Mesothelial cell of epicardium (in vitro differentiated cells): ENCODE measurements at places on chromosomes 6 and 20. TPM values are rescaled to one million over a fixed set of nuclear protein-coding genes. Genes with fewer than 3 reads are reported as not detected.
A peak's percentile ranks its signal among the peaks of the same experiment; 100 is the strongest.

Gene SLC12A5
- 6.9 to 9.1 TPM (median 7.7 TPM) in 3 replicates for total RNA-seq

DNA sequence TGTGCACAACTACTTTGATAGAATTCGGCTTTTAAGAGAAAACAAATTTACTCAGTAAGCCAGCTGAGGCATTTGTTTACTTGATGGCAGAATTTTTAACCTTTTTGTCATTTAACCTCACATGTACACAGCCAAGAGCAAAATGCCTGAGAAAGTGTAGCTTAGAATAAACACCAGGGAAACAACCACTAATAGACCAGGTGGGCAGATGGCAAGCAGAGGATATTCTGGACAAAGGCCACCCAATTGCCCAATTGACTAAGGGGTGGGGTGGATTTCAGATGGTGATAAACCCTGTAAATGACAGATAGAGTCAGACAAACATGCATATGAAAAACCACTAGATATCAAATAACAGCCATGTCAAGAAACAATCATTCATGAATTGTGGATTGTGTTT lies 190.7 kb upstream of the FBXL4 start:
- no peaks in the 10 kb centered on the region for H3K27me3 ChIP-seq
- H3K4me3 ChIP-seq, result no peak overlapping the region
- no peak for DNase-seq
- H3K36me3 ChIP-seq, result no peaks in the 10 kb centered on the region

Gene GJA10
- not detected in 3 replicates for total RNA-seq

- no peak overlapping the region for H3K27ac ChIP-seq
- H3K4me3 ChIP-seq, result no peak overlapping the region
- no peak for DNase-seq
These were observed 61.8 kb upstream of the MLN start for GRCh38 chr6:33865478-33866077.

DNA sequence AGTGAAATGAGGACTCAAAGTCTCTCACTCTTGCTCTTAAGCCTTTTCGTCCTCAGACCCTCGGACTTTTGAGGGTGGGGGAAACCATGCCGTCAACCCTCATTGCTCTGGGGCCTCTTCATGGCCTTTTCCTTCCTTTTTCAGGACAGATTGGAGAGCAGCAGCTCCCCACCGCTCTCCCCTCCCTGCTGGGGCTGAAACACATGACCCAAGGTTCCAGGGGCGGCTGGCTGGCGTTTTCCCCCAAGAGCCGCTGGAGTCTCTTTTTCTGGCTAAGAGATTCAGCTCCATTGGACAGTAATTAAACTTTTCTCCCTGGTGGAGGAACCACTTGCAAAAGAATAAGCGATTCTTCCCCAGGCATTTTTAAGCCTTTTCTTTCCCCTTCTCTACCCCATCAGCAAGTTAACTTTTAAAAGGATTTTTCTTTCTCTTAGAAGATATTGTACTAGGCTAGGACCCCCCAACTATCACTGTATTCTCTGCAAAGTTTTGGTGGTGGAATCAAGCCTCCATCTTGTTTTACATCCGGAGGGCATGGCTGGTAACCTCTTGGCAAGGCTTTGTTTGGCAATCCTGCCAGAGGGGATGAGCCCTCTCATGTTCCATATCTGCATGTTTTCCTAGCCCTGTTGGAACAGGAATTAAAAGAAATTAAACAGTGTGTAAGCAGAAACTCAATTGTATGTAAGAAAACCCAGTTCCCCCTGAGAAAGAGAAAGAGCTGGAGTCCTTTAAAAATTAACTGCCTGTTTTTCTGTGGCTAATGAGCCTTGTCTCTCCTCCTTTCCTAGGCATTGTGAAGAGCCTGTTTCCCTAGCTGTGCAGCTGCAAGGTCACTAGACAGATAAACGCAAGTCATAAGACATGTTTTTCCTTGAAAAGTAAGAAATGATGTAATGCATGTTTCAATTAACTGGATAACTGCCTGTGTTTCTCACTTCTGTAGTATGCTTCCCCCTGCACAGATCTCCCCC lies 100.8 kb upstream of the GPR6 start:
- peak overlapping the region; percentile 76 for H3K27ac ChIP-seq
- peaks cover 49% of the 10 kb centered on the region for H3K4me1 ChIP-seq
- H3K36me3 ChIP-seq, result peaks cover 4% of the 10 kb centered on the region
- no peak for DNase-seq

GRCh38 chr20:22776369-22776768 lies 192.0 kb upstream of the FOXA2 start:
- DNase-seq, result no peak
- H3K36me3 ChIP-seq, result no peaks in the 10 kb centered on the region
- H3K4me1 ChIP-seq, result peaks cover 5% of the 10 kb centered on the region
- no peak overlapping the region for H3K4me3 ChIP-seq

- peaks cover 11% of the 10 kb centered on the region for H3K4me1 ChIP-seq
- no peaks in the 10 kb centered on the region for H3K36me3 ChIP-seq
- H3K27me3 ChIP-seq, result peaks cover 42% of the 10 kb centered on the region
- no peak overlapping the region for H3K4me3 ChIP-seq
These were observed 105.1 kb downstream of the EDN3 start for GRCh38 chr20:59405226-59406200.

DNA sequence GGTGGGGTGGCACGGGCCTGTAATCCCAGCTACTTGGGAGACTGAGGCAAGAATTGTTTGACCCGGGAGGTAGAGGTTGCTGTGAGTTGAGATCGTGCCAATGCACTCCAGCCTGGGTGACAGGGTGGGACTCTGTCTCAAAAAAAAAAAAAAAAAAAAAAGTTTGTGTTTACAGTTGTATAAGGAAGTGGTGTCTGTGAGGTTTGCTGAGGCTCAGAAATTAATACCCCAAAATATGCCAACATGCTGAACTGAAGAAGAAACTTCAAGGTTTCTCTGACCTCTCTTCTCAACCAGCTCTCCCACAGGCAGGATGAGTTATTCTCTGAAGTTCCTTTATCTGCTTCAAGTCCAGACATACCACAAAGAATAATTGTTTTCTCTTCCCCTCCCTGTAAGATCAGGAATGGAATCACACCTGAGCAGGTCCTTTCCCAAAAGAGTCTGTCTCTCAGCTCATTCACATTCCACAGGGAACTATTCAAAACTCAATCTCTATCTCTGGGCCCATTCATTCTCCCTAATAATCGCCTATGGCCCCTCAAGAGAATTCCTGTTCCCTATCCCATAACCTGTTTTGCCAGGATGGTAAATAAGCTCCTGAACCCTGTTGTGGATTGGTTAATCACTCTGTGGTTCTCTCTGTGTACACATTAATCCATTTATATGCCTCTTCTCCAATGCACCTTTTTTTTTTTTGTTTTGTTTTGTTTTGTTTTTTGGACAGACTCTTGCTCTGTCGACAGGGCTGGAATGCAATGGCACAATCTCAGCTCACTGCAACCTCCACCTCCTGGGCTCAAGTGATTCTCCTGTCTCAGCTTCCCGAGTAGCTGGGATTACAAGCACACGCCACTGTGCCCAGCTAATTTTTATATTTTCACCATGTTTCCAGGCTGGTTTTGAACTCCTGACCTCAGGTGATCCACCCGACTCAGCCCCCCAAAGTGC lies 17.4 kb upstream of the KIFC1 start:
- H3K27me3 ChIP-seq, result no peaks in the 10 kb centered on the region
- H3K27ac ChIP-seq, result peak overlapping the region; percentile 87
- no peaks in the 10 kb centered on the region for H3K36me3 ChIP-seq

Gene WFDC10B
- total RNA-seq, result not detected in 3 replicates

DNA sequence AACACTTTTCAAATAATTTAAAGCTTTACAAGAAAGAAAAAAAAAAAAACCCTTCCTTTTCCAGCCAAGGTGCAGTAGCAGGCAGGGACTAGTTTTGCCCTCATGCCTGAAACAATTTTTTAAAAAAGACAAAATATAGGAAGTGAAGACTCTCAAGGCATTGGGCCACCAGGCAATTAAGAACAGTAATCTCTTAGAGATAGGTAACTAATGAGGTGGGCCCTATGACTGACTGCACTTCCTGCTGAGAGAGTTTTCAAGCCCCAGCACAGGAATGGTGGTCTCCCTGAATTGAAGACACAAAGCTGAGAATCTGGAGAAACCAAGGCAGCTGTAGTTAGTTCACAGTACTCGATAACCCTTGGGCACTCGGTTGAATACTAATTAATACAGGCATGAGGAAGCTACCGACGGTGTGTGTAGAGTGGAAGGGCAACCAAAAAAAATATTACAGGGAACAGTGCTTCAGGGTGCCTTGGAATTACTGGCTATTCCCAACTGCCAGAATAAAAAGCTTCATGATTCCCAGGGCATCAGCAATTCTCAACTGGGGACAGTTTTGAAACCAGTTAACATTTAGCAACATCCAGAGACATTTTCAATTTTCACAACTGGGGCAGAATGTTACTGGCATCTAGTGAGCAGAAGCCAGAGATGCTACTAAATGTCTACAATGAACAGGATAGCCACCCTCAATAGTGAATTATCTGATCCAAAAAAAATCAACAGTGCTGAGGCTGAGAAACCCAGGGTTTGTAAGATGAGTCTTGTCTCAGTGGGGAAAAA lies 36.0 kb upstream of the PLN start:
- DNase-seq, result no peak
- no peaks in the 10 kb centered on the region for H3K27me3 ChIP-seq
- H3K4me3 ChIP-seq, result no peak overlapping the region
- H3K27ac ChIP-seq, result no peak overlapping the region
- peaks cover 5% of the 10 kb centered on the region for H3K4me1 ChIP-seq
- peaks cover 7% of the 10 kb centered on the region for H3K36me3 ChIP-seq

- H3K4me1 ChIP-seq, result no peaks in the 10 kb centered on the region
- no peaks in the 10 kb centered on the region for H3K36me3 ChIP-seq
These were observed 35.8 kb upstream of the NOP56 start for GRCh38 chr20:2616634-2617033.

Gene EPPIN
- total RNA-seq, result not detected in 3 replicates

GRCh38 chr6:119541132-119541905 lies 191.8 kb upstream of the MAN1A1 start:
- no peak for DNase-seq
- H3K4me1 ChIP-seq, result peaks cover 14% of the 10 kb centered on the region
- H3K27ac ChIP-seq, result peak overlapping the region; percentile 14
- H3K36me3 ChIP-seq, result no peaks in the 10 kb centered on the region

Gene TRAPPC3L
- 1.7 to 2.3 TPM (median 2.1 TPM) in 3 replicates for total RNA-seq

DNA sequence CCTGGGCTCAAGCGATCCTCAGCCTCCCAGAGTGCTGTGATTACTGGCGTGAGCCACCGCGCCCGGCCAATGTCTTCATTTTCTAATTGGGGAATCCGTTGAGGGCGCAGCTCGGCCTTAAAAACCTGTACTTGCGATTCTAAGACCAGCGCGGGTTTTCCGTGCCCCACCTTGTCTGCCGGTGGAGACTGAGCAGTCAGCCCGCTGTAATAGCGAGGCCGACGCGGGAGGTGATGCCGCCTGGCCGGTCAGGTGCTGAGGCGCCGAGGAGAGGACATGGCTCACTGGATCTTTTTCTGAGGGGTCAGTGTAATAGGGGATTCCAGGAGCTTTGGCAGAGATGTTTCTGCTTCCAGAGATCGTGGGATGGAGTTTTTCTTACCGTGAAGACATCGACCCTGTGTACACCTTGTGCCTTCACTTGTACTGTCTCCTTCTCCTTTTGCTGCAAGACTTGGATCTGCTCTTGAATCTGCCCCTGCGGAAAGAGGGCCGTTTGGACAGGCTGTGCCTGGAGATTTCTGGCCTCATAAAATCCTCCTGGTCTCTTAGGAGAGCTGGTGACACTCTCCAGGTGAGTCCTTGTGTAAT lies 1.5 kb downstream of the TRIM31 start:
- no peak for DNase-seq
- peaks cover 85% of the 10 kb centered on the region for H3K27me3 ChIP-seq

Gene CTAGE9
- total RNA-seq, result 0.16 TPM in 1 of 3 replicates, not detected in the others

Gene PKIB
- 44.7 to 49.0 TPM (median 48.9 TPM) in 3 replicates for total RNA-seq

GRCh38 chr6:45587229-45588060 lies 209.7 kb upstream of the SUPT3H start:
- H3K27ac ChIP-seq, result no peak overlapping the region
- no peak overlapping the region for H3K4me3 ChIP-seq
- DNase-seq, result no peak
- H3K36me3 ChIP-seq, result no peaks in the 10 kb centered on the region
- H3K27me3 ChIP-seq, result peaks cover 20% of the 10 kb centered on the region

Gene CRISP2
- not detected in 3 replicates for total RNA-seq

Gene TINAG
- not detected in 3 replicates for total RNA-seq

- no peaks in the 10 kb centered on the region for H3K27me3 ChIP-seq
- peaks cover 14% of the 10 kb centered on the region for H3K4me1 ChIP-seq
- H3K4me3 ChIP-seq, result no peak overlapping the region
- DNase-seq, result no peak
These were observed 16.2 kb downstream of the TMEM30A start for GRCh38 chr6:75268121-75268987.

- no peak overlapping the region for H3K27ac ChIP-seq
- DNase-seq, result no peak
- no peaks in the 10 kb centered on the region for H3K36me3 ChIP-seq
- no peak overlapping the region for H3K4me3 ChIP-seq
- H3K27me3 ChIP-seq, result peaks cover 3% of the 10 kb centered on the region
- peaks cover 5% of the 10 kb centered on the region for H3K4me1 ChIP-seq
These were observed 159.7 kb downstream of the GMDS start for GRCh38 chr6:2085657-2086056.

- peaks cover 12% of the 10 kb centered on the region for H3K4me1 ChIP-seq
- H3K4me3 ChIP-seq, result peak overlapping the region; percentile 63
- H3K27ac ChIP-seq, result no peak overlapping the region
- DNase-seq, result no peak
- H3K36me3 ChIP-seq, result peaks cover 17% of the 10 kb centered on the region
These were observed 3.7 kb upstream of the DBNDD2 start for GRCh38 chr20:45404438-45404837.

DNA sequence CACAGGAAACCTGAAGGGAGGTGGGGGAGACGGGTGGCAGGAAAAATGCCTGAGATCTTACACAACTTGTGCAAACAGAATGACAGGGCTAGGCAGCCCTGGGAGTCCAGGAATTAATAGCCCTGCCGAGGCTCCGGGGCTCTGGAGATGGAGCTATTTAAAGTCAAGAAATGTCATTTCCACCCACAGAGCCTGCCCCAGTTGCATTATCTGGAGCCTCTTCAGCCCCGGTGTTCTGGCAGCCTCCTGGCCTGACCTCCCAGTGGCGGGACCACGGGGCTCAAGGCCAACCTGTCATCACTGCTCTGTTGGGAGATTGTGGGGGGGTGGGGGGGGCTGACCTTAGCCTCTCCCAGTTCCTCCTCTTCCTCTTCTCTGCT lies 28.5 kb upstream of the SCUBE3 start:
- no peaks in the 10 kb centered on the region for H3K36me3 ChIP-seq
- DNase-seq, result no peak
- H3K27ac ChIP-seq, result peak overlapping the region; percentile 64
- no peaks in the 10 kb centered on the region for H3K27me3 ChIP-seq

Gene RBBP8NL
- total RNA-seq, result 12.3 to 13.5 TPM (median 12.6 TPM) in 3 replicates

DNA sequence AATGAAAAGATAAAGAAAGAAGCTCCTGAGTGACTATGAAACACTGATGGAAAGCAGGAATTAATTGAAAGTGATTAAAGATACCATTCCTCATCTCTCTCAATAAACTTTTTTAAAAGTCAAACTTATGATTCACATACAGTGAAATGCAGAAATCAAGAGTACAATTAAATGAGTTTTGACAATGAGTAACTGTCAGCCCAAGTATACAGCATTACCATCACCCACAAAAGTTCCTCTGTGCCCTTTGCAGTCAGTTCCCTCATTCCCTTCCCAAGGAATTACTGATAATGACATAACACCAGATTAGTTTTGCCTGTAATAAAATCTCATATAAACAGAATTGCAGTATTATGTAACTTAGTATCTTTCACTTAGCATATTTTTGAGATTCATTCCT lies 44.5 kb downstream of the ATG5 start:
- no peak overlapping the region for H3K4me3 ChIP-seq
- no peaks in the 10 kb centered on the region for H3K27me3 ChIP-seq
- H3K27ac ChIP-seq, result no peak overlapping the region
- H3K36me3 ChIP-seq, result peaks cover 23% of the 10 kb centered on the region

- peaks cover 44% of the 10 kb centered on the region for H3K36me3 ChIP-seq
- H3K27ac ChIP-seq, result peak overlapping the region; percentile 80
- DNase-seq, result no peak
- no peaks in the 10 kb centered on the region for H3K27me3 ChIP-seq
- H3K4me1 ChIP-seq, result peaks cover 16% of the 10 kb centered on the region
- no peak overlapping the region for H3K4me3 ChIP-seq
These were observed 108.9 kb upstream of the EMILIN3 start for GRCh38 chr20:41475503-41475902.

Gene BTNL2
- total RNA-seq, result not detected in 3 replicates
